Dermis blood vessel endothelial cell (primary cell): ENCODE measurements at places on chromosomes 2 and 18. TPM values are rescaled to one million over a fixed set of nuclear protein-coding genes. Genes with fewer than 3 reads are reported as not detected.

Gene MC5R
- total RNA-seq: not detected in 2 replicates

Gene TRAPPC12
- total RNA-seq: 35.7 and 63.0 TPM in 2 replicates

Gene PDE11A
- 0.09 and 0.17 TPM in 2 replicates for total RNA-seq

Gene LBX2
- 0.98 and 2.9 TPM in 2 replicates for total RNA-seq

Gene SMAD2
- total RNA-seq: 118 and 171 TPM in 2 replicates

Gene GRB14
- 0.51 and 2.3 TPM in 2 replicates for total RNA-seq

Gene GNAL
- 0.51 and 0.68 TPM in 2 replicates for total RNA-seq

Gene TWSG1
- 91.6 and 102 TPM in 2 replicates for total RNA-seq

Gene ANKRD62
- total RNA-seq: not detected in 2 replicates

Gene CRACDL
- total RNA-seq: 3.3 and 9.0 TPM in 2 replicates

Gene THSD7B
- under 0.01 TPM in 1 of 2 replicates, not detected in the other for total RNA-seq

Gene NEB
- total RNA-seq: 1.0 and 1.2 TPM in 2 replicates

Gene PXDN
- 563 and 762 TPM in 2 replicates for total RNA-seq

Gene CD207
- not detected in 2 replicates for total RNA-seq

Gene CHRNG
- not detected in 2 replicates for total RNA-seq

Gene KCNG3
- not detected in 2 replicates for total RNA-seq

Gene HOXD13
- total RNA-seq: under 0.01 TPM in 1 of 2 replicates, not detected in the other

Gene CRYGC
- not detected in 2 replicates for total RNA-seq

Gene IL36A
- total RNA-seq: not detected in 2 replicates

Gene DNER
- 0.05 TPM in 1 of 2 replicates, not detected in the other for total RNA-seq

Gene SULT1C4
- total RNA-seq: 76.7 and 136 TPM in 2 replicates
